NAMALWA (cell line): ENCODE measurements at places on chromosomes 4 and X.

DNA sequence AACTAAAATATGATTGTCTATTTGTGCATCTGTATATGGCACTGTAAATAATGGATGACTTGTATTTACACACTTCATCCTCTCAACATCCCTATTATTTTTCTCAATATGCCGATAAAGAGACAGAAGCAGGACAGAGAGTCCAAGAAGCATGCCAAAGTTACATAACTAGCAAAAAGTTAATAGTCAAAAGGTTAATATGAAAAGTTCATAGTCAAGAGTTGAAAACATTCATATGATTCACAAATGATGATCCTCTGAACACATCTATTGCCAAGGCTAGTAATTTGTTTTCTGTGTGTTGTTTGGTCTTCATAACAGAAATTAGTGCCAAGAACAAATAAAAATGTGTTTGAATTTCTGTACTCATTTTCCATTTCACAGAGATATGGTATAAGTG, 231.0 kb downstream of the ADAMTS3 start:
- no peak for DNase-seq

DNA sequence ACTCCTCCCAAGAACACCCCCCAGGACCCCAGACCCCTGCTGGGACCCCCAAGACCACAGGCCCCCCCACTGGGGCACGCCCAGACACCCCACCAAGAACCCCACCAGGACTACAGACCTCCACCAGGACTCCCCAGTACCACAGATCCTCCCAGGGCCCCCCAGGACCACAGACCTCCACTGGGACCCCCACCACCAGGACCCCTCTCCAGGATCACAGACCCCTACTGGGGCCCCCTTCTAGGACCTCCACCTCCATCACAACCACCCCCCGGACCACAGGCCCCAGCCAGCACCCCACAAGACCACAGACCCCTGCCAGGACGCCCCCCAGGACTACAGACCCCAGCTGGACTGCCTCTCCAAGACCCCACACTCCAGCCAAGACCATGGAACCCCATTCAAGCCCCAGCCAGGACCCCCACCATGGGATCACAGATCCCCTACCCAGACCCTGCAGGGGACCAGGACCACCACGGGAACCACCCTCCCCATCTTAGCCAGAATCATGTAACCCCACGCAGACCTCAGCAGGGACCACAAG, 855 bp upstream of the DHRSX start:
- no peak for DNase-seq

GRCh38 chr4:144633215-144633614, 12.7 kb upstream of the HHIP start:
- no peak for DNase-seq

GRCh38 chr4:174209341-174209740, 74.1 kb downstream of the FBXO8 start:
- no peak for DNase-seq

DNA sequence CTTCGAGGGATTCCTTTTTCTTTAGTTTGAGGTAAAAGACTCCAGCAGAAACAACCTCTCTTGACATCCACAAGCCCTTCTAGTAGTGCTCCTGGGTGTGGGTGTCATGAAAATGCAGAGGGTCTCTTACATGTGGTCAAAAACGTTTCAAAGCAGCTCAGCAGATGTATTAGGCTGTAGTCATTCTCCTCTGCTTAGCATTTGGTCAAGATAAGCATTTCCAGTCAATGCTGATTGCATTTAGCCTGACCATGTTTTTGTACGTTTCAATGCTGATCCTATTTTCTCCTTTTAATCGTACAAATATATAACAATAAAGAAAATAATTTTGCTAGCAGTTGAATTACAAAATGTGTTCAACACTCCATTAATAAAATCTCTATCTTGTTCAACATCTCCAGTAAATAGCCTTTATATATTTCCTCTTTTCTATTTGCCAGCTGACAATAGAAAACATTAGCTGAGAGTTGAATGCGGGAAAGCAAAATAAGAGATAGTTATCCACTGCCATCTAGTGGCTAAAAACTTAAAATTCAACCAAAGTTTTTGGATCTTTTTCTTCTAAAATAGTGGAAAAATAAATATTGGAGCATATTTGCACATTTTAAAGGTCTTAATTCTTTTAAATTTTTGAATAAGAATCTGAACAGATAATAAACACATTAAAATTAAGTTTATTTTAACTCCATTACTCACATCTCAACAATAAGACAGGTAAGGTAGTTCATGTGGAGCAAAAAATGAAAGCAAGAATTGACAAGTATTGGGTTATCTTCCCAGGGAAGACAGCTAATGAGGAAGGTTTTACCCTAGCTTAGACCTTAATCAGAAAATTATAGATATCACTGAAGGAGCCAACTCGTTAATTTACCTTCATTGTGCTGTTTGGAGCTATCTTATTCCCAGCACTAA, 15.2 kb upstream of the PACRGL start:
- peak; percentile 51 for DNase-seq

DNA sequence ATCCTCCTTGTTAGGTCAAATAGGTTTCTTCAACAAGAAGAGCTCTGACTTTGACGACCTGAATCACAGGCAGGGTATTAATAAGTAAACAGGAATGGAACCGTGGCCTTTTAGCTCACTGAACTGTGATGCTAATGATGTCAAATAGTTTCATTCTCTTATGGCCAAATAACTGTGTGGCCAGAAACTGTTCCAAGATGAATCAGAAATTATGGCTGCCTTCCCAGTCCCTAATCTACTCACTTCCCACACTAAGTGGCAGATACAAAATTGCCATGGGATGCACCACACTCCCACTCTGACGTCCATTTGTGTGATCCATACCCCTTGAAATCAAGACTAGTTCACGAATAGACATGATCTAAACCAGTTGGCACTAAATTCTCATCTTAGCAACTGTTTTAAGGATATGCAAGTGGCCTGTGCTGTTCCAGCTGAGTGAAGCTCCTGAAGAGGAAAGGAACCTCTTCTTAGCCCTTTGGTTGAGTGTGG, 455.4 kb downstream of the IL15 start:
- no peak for DNase-seq

DNA sequence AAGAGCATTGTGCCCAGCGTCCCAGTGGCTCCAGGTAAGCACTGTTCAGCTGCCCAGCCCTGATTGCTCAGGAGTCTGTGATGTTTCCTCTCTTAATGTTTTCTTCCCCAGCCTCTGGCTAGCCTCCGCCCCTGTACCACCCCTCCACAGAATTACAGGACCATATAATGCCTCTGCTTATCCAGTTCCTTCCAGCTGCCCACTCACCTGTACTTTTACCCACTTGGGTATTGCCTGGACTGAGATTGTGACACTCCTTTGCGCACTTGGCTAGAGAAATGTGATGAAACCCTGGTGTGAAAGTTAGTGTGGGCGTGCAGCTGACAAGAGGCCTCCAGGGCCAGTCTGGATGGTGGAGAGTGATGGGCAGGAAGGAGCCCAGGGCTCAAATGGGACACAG, at the start of gene AWAT2:
TSS of gene AWAT2 (minus strand) at position 14 of the 400 bp plus-strand sequence. CDS start at position 8, 6 bp downstream.
- no peak for DNase-seq
